ENCODE measurements at places on chromosomes 3 and 15.

DNA sequence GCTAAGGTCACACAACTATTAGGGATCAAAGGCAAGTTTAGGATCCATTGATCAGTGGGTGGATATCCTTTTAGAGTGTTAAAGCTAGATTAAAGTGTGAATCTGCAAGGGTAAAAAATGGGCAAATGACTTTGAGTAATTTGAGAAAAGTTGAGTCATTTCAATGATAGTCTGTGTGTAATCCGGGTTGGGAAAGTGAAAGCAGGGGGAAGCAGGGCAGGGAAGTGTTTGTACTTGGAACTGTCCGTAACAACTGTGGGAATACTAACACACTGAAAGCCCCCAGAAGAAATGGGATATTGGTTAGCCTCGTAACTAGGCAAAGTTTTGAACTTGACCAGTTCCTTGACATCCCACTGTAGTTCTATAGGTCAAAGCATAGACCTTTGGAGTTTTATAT, 187.2 kb upstream of the SLITRK3 start:
- DNase-seq, result no peak

GRCh38 chr3:68136411-68136810, 482.0 kb upstream of the SUCLG2 start:
- no peak for DNase-seq

DNA sequence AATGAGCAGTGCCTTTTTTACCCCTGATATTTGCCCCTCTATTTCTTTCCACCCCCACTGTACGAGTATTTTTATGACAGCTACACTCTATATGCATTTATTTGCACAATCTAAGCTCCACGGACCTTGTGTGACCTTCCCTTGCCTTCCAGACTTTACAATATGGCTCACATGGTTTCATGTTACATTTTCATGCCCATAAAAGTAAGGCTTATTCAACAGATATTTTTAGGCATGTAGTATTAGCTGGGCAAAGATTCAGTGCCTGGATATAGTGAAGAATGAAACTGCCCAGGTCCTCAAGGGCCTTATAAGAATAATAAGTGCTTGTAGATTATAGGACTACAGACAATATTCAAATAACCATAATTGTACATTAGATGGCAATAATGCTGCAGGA, 481.9 kb upstream of the CNTN4 start:
- DNase-seq, result no peak

- no peak for DNase-seq
Observed at GRCh38 chr15:100229181-100230163, 112.3 kb downstream of the ADAMTS17 start.

GRCh38 chr3:43369404-43370292, 83.3 kb downstream of the SNRK start:
- DNase-seq, result no peak

DNA sequence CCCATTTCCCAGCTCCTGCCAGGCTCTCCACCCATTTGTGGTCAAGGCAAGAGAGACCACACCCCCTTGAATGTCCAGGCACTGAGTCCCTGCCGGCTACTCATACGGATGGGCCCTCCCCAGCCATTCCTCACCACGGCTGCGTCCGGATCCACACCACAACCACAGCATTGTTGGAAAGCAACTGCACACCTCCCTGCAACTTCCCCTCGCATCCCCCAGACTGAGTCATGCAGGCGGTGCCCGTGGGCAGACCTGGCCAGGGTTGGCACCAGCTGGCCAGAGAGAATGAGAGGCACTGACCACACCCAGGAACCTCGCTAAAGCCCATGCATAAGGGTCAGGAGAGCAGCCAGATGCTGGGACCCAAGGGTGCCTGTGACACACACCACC, 30.5 kb downstream of the LOXL1 start:
- no peak for DNase-seq

- DNase-seq, result no peak
Observed at GRCh38 chr3:167209011-167209410, 171.1 kb downstream of the ZBBX start.

DNA sequence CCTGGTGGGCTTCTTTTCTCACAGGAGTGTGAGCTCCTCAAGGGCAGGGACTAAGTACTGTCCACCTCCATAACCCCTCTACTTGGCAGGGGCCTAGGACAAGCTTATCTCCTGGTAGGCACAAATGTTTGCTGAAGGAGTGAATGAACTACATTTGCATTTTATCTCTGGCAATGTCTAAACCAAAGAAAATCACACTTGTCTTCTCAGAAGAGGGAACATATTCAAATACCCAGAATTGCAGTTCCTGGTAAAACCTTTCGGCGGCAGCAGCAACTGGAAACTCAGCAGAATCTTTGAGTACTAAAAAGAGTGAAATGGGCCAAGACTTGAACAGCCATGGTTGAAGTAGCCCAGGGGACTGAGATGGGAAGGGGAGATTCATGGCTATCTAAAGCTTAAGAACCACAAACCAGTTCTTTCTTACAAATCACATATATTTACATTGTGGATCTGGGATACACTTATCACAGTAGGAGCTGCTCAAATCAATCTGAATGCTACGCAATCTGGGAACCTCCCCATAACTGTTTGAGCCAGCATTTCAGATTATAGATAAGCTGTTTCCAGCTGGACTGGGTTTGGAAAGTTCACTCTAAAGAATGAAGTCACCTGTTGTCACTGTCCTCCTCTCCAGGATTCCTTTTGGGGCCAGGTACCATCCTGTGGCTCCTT, 18.7 kb upstream of the PTPN9 start:
- DNase-seq, result no peak

DNA sequence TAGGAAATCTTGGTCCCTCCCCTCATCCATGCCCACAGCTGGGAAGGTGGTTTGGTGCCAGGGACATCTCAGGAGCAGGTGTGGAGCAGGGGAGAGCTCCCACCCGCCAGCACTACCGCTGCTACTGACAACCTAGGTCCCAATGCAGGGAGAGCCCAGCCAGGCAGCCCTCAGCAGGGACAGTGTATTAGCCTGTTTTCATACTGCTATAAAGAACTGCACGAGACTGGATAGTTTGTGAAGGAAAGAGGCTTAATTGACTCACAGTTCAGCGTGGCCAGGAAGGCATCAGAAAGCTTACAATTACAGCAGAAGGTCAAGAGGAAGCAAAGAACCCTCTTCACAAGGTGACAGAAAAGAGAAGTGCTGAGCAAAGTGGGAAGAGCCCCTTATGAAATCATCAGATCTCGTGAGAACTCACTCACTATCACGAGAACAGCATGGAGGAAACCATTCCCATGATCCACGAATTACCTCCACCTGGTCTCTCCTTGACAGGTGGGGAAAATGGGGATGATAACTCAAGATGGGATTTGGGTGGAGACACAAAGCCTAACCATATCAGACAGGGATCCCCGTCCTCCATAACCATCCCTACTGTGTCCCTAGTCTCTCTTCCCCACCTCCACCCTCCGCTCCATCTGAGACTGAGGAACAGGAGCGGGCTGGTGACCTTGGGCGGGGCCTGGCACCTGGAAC, 218.6 kb downstream of the TBC1D2B start:
- no peak for DNase-seq

DNA sequence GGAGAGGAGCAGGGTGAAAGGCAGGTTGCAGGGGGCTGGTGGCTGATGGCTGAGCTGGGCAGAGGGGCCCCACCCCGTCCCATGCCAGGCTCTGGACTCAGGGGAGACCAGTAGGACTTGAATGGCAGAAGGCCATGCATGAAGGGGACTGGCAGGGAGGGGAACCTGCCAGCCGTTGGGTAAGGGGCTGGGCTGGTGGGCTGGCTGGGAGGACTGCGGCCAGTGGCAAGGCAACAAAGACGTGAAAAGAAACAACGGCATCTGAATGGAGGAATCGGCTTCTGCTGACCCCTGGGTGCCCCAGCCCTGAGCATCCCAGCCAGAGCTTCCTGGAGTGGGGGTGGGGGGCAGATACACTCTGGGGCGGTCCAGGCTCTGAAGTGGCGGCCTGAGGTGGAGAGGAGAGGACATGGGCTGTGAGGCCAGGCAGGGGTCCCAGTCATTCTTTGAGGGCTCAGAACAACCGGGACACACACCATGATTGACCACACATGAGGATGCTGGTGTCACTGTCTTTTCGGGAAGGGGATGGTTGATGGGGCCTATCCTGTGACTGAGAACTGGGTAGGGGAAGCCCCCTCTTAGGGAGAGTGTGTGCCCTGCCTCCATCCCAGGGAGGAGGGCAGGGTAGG, 11.7 kb downstream of the GLYCTK start:
- DNase-seq, result no peak
